Activated T-helper 2 cell treated with anti-CD3 and anti-CD28 coated beads, Interferon-gamma antibody, Interleukin-2, Interleukin-4, amounts not matched to agents 10 μg/mL and 5 μg/mL and 100 μg/mL, durations not matched to agents 14 hours and 24 hours and 36 hours (primary cell): ENCODE measurements at places on chromosomes 5 and 9. TPM values are rescaled to one million over a fixed set of nuclear protein-coding genes. Genes with fewer than 3 reads are reported as not detected.

The SLCO6A1 gene
- not detected in 2 replicates for total RNA-seq

GRCh38 chr5:137995077-137995748 is 37.7 kb downstream of the FAM13B start:
- H3K27me3 ChIP-seq: no peaks in the 10 kb centered on the region
- peaks cover 37% of the 10 kb centered on the region for H3K4me1 ChIP-seq
- H3K27ac ChIP-seq: peak overlapping the region; percentile 36
- peaks cover 57% of the 10 kb centered on the region for H3K36me3 ChIP-seq

The CDH9 gene
- not detected in 2 replicates for total RNA-seq

- no peaks in the 10 kb centered on the region for H3K4me1 ChIP-seq
- DNase-seq: no peak
- no peak overlapping the region for H3K27ac ChIP-seq
- H3K27me3 ChIP-seq: no peaks in the 10 kb centered on the region
- no peak overlapping the region for H3K4me3 ChIP-seq
Observed at GRCh38 chr5:17329571-17329970, 112.1 kb downstream of the BASP1 start.

The TAF11L10 gene
- total RNA-seq: not detected in 2 replicates

GRCh38 chr5:1444361-1445189 is 665 bp downstream of the SLC6A3 start:
- peaks cover 48% of the 10 kb centered on the region for H3K27me3 ChIP-seq
- H3K4me1 ChIP-seq: no peaks in the 10 kb centered on the region
- no peak for DNase-seq
- no peak overlapping the region for H3K4me3 ChIP-seq
- H3K36me3 ChIP-seq: no peaks in the 10 kb centered on the region
- H3K27ac ChIP-seq: no peak overlapping the region

DNA sequence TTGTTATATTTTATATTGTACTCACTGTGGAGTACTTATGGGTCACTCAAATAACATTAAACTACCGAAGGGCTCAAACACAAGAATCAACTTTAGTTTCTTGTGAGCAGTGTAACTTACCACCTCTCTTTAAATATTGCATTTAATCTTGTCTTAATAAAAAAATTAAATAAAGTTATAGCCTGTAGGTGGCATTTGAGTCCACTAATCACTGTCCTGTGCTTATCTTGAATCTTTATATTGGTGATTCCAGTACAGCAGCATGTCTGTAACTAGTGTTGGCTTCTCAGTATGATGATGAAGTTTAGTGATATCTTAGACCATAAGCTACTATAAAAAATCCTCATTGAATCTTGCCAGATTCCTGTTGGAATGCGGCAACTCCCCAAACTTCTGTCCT is 313.8 kb downstream of the FAM170A start:
- no peaks in the 10 kb centered on the region for H3K36me3 ChIP-seq
- H3K27me3 ChIP-seq: no peaks in the 10 kb centered on the region
- no peak overlapping the region for H3K27ac ChIP-seq
- no peaks in the 10 kb centered on the region for H3K4me1 ChIP-seq

The CDH10 gene
- not detected in 2 replicates for total RNA-seq

DNA sequence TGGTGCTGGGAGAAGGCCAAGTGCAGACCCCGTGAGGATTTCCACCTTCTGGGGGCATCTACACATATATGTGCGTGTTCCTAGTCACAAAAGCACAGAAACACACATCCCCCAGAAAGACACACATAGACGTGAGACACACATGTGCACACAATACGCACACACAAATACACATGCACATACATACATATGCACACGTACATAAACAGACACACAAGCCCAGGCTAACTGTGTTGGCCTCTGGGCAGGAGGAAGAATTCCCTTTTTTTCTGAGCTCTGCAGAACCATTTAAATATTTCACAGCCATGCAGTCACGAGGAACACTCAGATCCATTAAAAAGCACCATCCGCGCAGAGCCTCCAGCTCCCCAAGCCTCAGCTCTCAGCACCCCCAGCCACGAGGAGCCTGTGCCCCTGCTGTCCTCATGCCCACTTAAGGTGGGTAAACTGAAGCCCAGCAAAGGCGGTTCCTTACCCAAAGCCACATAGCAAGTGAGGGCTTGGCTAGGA is 5.3 kb downstream of the NINJ1 start:
- no peak for DNase-seq
- peaks cover 77% of the 10 kb centered on the region for H3K36me3 ChIP-seq
- H3K4me3 ChIP-seq: no peak overlapping the region
- H3K4me1 ChIP-seq: peaks cover 43% of the 10 kb centered on the region

- no peak for DNase-seq
- H3K27me3 ChIP-seq: peaks cover 3% of the 10 kb centered on the region
- no peaks in the 10 kb centered on the region for H3K4me1 ChIP-seq
- no peak overlapping the region for H3K4me3 ChIP-seq
- no peaks in the 10 kb centered on the region for H3K36me3 ChIP-seq
- no peak overlapping the region for H3K27ac ChIP-seq
Observed at GRCh38 chr5:173653822-173654523, 37.5 kb upstream of the BOD1 start.

The SRD5A1 gene
- total RNA-seq: 15.3 and 16.0 TPM in 2 replicates

The DCTN4 gene
- total RNA-seq: 40.9 and 44.7 TPM in 2 replicates

The EPB41L4A gene
- 0.34 and 0.68 TPM in 2 replicates for total RNA-seq

The GABRA1 gene
- not detected in 2 replicates for total RNA-seq

DNA sequence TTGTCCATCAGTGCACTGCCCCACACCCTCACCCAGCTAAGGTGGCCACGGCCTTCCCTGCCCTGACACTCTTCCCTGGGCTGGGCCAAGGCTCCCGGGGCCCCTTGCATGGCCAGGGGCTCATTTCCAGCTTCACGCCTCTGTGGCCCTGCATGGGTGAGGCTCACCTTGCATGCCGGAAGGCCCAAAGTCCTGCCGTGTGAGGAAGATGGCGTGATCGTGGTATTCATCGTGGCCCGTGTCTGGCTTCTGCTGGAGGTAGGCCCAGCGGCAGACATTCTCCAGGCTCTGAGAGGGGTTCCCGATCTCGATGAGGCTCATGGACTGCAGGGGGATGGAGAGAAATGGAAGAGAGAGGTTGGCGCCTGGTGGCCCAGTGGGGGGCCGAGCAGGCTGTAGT is 98.4 kb downstream of the ZNF354C start:
- no peaks in the 10 kb centered on the region for H3K27me3 ChIP-seq
- no peaks in the 10 kb centered on the region for H3K4me1 ChIP-seq
- H3K27ac ChIP-seq: no peak overlapping the region

GRCh38 chr9:134607971-134608370 is 33.6 kb upstream of the COL5A1 start:
- no peaks in the 10 kb centered on the region for H3K36me3 ChIP-seq
- no peaks in the 10 kb centered on the region for H3K4me1 ChIP-seq
- H3K27me3 ChIP-seq: no peaks in the 10 kb centered on the region
- no peak overlapping the region for H3K4me3 ChIP-seq
- H3K27ac ChIP-seq: no peak overlapping the region
- no peak for DNase-seq

DNA sequence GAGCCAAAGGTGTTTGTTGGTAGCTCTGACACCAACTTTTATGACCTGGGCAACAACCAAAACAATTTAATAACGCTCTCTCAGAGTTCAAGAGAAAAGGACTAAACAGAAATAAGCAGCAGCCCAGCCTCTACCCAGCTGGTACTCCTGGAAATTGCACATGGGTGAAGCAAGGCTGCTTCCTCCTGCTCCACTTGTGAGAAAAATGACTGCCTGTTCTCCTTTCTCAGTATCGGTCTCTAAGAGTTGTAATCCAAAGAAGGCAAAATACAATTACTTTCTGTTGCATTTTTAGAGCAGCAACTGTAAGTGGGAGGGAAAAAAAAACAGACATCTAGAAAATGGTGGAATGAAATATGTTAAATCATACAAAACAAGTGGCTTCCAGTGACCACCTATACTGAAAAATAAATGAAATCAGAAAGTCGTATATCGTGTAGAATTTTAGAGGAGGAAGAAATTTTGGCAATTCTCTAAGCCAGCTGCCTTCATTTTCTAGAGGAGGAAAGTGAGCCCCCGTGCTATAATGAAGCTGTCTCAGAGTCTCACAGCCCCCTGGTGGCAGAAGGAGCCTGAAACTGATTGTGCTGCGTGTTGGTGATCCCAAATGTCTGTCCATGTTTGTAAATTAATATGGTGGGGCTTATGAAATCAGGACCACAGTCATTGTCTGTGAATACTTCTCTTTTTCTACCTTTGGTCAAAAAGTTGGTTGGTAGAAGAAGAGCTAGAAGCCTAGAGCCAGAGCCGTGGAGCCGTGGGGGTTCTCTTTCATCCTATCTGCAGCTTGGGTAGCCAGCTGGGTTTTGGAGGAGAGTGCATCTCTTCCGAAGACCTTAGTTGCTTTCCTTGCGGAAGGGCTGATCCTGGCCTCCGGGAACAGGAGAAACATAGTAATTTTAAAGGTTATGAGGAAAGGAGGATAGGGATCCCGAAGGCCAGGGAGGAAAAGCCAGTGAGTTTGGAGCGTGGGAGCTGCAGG is 139.9 kb downstream of the PIP5K1B start:
- DNase-seq: no peak
- H3K4me1 ChIP-seq: peaks cover 42% of the 10 kb centered on the region
- no peaks in the 10 kb centered on the region for H3K27me3 ChIP-seq
- H3K27ac ChIP-seq: peak overlapping the region; percentile 51

DNA sequence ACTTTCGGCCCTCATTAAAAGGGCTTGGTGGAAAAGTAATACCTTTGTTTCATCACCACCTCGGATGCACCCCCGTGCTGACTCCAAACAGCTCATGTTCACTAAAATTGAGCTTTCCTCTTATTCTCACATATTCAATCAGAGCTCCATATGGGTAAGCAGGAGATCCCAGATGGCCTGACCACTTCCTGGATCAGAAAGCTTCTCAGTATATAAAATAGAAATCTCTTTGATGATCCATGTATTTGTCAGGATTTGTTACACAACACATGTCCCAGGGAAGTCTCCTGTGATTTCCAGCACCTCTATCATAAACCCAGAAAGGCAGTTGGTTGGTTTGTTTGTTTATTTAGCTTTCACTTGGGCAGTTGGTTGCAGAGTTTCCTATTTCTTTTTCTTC is 402.0 kb downstream of the MLLT3 start:
- no peaks in the 10 kb centered on the region for H3K36me3 ChIP-seq
- H3K4me1 ChIP-seq: peaks cover 26% of the 10 kb centered on the region
- peaks cover 9% of the 10 kb centered on the region for H3K27me3 ChIP-seq
- H3K4me3 ChIP-seq: no peak overlapping the region

The SLC36A3 gene
- total RNA-seq: not detected in 2 replicates

The AGPAT2 gene
- 38.3 and 40.5 TPM in 2 replicates for total RNA-seq

DNA sequence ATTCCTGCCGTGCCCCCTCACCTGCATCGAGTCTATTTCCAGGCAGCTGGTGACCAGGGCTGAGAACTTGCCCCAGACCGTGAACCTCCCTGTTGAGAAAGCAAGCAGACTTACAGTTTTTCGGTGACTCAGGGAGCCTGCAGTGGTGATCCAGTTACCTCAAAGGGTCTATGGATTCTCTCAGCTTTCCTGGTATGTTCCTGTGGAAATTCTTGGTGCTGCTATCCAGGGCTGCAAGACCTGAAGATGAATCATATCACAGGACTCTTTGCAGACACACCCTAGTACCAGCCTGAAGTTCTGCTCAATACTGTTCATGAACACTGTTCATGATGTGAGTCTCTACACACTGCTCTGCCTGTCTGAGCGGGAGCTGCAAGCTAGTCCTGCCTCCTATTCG is 154.7 kb downstream of the WDR70 start:
- H3K36me3 ChIP-seq: no peaks in the 10 kb centered on the region
- no peak for DNase-seq
- H3K27me3 ChIP-seq: no peaks in the 10 kb centered on the region
- H3K4me1 ChIP-seq: no peaks in the 10 kb centered on the region
- H3K4me3 ChIP-seq: no peak overlapping the region
- H3K27ac ChIP-seq: no peak overlapping the region

GRCh38 chr9:134834957-134835419 is 45.6 kb upstream of the FCN2 start:
- no peaks in the 10 kb centered on the region for H3K4me1 ChIP-seq
- DNase-seq: no peak
- no peak overlapping the region for H3K27ac ChIP-seq
- no peaks in the 10 kb centered on the region for H3K27me3 ChIP-seq

DNA sequence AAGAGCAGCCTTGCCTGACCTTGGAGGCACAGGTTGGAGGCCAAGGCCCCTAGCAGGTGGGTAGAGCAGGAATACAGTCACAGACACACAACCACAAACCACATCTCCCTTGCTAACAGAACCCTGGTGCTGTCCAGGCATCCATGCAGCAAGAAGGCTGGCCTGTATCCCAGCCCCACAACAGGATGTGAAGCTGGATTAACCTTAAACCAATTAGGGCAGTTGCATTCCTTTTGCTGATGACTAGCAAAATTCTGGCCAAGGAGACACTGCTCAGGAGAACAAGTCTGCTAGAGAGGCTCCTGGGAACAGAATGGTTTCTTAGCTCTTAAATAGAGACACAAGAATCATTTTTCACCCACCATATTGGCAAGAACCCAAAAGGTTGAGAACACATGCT is 97.8 kb downstream of the C5orf15 start:
- no peaks in the 10 kb centered on the region for H3K27me3 ChIP-seq
- H3K4me1 ChIP-seq: peaks cover 35% of the 10 kb centered on the region
- peak overlapping the region; percentile 61 for H3K27ac ChIP-seq
- H3K36me3 ChIP-seq: peaks cover 4% of the 10 kb centered on the region

The MYMK gene
- total RNA-seq: not detected in 2 replicates

DNA sequence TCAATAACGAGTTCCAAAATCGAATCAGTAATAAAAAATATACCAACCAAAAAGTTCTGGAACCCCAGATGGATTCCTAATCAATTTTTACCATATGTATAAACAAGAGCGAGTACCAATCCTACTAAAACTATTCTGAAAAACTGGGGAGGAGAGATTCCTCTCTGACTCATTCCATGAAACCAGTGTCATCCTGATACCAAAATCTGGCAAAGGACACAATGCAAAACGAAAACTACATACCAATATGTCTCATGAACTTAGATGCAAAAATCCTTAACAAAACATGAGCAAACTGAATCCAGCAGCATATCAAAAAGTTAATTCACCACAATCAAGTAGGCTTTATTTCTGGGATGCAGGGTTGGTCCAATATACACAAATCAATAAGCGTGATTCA is 30.5 kb upstream of the MACIR start:
- no peaks in the 10 kb centered on the region for H3K4me1 ChIP-seq
- H3K27ac ChIP-seq: no peak overlapping the region
- no peak for DNase-seq
- H3K4me3 ChIP-seq: no peak overlapping the region
- no peaks in the 10 kb centered on the region for H3K36me3 ChIP-seq

- H3K36me3 ChIP-seq: no peaks in the 10 kb centered on the region
- peak; percentile 36 for DNase-seq
- peaks cover 66% of the 10 kb centered on the region for H3K27me3 ChIP-seq
- peaks cover 34% of the 10 kb centered on the region for H3K4me1 ChIP-seq
- H3K27ac ChIP-seq: no peak within 1 kb of the TSS
Observed at GRCh38 chr9:74496819-74497747, at the start of gene RORB. RORB (plus strand) TSS chr9:74497335; CDS start chr9:74497977, 642 bp downstream.
